ENCODE measurements at places on chromosomes 13 and 19. TPM values are rescaled to one million over a fixed set of nuclear protein-coding genes. Genes with fewer than 3 reads are reported as not detected.

CD79A gene
- not detected for total RNA-seq

TNFSF13B gene
- not detected for total RNA-seq

EMC10 gene
- 103 TPM for total RNA-seq

DNA sequence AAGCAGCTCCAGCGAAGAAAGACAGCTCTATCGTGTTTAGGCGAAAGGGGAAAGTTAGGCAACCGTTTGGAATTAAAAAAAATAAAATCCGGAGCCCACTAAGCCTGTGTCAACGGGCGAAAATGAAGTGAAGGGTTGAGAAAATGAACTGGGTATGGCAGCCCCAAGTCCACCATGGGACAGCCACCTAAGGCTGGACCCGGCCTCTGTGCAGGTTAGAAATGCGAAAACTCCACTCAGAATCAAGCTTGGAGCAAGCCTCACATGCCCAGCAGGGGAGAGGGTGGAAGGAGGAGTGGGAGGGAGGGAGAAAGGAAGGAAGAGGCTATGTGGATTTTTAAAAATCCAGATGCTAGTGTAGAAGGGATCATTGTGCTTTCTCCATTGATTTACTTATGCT lies 101.2 kb downstream of the IRS2 start:
- no peak for DNase-seq

DNA sequence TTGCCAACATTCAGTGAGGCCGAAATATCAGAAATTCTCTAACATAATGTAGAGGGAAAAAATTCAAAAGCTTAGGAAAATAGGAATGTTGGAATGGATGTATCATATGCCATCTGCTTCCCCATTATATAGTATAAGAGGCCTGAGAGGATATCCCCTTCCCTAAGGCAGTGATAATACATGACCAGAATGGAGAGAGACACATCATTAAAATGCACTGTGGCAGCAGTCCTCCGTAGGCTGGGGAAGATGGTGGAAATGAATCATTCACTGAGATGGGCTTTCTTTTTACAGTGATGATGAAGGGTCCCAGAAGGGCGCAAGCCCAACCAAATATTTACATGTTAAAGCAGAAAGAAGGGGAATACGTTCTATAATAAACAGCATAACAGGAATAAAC lies 799.1 kb upstream of the SPRY2 start:
- DNase-seq: no peak

DNA sequence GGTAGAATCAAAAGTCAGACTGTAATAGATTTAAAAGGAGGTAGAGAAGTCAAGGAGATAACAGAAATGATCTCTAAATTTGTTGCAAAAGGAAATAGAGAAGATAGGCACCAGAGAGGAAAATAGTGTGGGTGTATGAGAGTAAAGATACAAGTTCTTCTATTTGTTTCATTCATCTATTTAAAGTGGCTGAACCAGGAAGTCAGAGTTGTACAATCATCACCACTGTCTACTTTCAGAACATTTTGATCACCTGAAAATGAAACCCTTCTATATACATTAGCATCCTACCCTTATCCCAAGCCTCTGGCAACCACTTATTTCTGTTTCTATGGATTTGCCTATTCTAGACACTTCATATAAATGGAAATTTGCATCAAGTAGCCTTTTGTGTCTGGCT lies 36.7 kb downstream of the INTS6 start:
- DNase-seq: no peak

- DNase-seq: no peak
These were observed 7.9 kb upstream of the WBP4 start for GRCh38 chr13:41053384-41053826.

- DNase-seq: no peak
These were observed 15.1 kb upstream of the DPP9 start for GRCh38 chr19:4738734-4739133.

- DNase-seq: no peak
These were observed 32.7 kb upstream of the POMP start for GRCh38 chr13:28626266-28626665.

- DNase-seq: no peak
These were observed 19.2 kb downstream of the SIGLEC8 start for GRCh38 chr19:51439021-51439465.

DNA sequence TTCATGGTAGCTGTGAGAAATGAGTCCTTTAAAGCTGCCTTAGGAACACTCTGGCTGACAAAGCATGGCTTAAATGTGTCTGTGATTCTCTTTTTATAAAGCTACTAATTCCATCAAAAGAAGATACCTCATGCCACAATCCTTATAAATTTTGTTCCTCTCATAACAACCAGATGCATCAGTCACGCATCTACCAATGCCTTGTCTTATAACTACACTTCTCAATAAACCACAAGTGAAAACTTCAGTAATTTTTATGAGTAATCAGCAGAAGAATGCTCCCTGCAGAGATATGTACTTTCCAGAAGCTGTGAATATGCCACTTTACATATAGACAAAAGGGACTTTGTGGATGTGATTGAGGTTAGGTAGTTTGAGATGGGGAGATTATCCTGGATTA lies 147.8 kb downstream of the SUCLA2 start:
- DNase-seq: no peak

DNA sequence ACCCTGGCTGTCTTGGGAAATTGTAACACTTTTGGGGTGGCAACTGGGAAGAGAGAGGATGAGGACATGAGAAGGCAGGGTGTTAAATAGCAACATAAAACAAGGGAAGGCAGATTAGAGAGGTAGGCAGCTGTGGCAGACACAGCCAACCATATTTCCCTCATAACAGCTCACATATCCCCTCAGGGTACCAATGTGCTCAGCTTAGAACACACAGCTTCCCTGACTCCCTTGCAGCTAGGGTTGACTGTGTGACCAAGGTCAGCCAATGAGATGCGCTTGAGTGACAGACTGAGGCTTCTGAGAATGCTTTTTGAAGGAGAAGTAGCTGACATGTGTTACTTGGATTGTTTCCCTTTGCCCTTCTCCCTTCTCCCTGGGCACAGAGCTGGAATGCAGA lies 28.8 kb upstream of the SPATA13 start:
- DNase-seq: no peak

DNA sequence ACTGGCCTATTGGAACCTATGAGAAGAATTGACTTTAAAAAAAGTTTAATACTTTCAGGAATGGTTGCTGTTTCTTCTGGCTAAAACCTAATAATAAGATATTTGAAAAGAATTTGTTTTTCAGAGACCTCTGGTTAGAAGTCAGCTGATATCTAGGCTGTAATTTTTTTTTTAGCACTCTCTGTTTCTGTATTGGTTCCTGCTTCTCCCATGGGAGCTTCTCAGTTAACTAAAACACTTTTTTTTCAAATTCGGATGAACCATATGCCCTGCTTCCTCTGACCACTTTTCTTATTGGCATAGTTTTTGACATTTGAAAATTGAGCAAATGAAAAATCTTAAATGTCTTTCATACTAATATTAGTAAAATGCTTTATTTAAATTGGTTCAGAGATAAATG lies 163.5 kb upstream of the SLC10A2 start:
- no peak for DNase-seq

Measured in H1 (cell line).